ENCODE measurements at places on chromosomes 3 and 15.

DNA sequence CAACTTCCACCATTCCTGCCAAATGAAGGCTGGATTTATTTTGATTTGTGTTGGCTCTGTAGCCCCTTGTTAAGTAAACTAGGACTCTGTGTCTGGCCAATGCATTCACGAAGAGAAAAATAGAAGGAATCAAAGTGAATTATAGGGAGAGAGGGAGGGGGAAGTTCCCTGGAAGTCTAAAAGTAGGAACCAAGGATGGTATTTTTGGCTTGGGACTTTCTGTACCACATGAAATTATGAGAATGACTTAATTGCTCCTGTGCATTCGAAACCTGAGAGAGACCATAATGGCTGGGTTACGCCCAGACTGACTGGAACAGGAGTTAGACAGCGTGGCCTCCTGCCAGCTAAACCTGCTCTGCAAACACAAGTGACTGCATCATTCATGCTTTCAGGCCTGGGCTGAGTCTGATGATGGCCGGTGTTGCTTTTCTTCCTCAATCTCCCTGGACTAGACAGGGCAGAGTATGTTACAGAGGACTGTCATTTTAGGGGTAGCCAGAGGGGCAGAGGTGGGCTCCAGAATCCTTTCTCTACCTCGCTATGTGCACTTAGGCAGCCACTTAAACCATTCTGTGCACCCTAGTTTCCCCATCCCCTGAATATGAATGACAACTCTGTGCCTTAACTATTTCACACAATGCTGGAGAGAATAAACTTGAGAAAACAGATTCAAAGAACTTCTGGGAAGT, 58.9 kb downstream of the MYO1E start:
- DNase-seq, result peak; percentile 59

- no peak for DNase-seq
Observed at GRCh38 chr15:92892201-92892555, 7.9 kb upstream of the CHD2 start.

GRCh38 chr15:98650417-98651035, 2.2 kb downstream of the IGF1R start:
- DNase-seq, result peak; percentile 65

- DNase-seq, result no peak
Observed at GRCh38 chr3:100836661-100837060, 127.4 kb downstream of the TFG start.

GRCh38 chr3:140152851-140153639, 218.1 kb downstream of the CLSTN2 start:
- DNase-seq, result no peak

DNA sequence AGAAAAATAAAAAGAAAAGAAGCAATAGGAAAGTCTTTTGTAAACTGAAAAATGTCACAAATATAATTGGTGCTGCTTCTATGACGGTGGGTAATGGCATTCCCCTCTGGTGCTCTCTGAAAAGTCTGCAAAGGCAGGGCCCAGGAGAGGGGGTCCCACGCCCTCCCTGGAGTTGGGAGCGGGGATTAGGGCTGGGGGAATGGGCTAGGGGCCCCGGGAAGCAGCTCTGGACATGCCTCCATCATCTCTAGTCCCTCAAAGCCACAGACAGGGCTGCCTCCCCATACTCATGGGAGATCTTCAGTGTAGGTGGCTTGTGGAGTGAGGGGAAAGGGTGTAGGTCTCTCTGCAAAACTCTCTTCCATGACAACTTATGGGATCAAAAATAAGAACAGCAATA, 7.8 kb upstream of the RHCG start:
- DNase-seq, result no peak

Measured in adipocyte (in vitro differentiated cells).